ENCODE measurements at places on chromosomes 16 and 17.

DNA sequence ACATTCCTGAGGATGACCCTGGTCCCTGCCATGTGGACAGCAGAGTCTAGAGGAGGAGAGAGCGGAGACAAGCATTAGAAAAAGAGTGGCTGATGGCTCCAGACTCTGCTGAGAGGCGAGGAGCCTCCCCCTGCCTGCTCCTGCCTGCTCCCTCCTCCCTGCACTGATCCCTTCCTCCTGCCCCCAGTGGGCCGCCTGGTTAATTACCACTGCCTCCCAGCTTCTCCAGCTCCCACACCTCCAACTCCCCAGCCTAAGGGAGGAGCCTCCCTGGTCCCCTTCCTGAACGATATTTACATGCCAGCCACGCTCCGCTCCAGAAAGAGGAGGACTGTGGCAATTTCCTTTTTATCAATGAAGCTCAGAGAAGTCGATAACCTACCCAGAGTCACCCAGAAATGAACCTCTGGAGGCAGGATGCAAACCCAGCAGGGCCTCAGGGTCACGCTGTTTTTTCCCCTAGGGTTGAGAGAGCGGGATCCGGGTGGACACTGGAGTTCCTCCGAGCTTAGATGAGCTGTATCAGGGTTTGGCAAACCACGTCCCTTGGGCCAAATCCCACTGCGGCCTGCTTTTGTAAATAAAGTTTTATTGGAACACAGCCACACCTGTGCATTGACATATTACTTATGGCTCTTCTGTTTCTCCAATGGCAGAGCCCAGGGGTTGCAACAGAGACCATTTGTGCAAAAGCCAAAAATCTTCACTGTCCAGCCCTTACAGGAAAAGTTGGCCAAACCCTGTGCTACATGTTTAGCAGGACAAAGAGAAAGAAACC, 27.1 kb upstream of the JPH3 start:
- DNase-seq, result no peak

DNA sequence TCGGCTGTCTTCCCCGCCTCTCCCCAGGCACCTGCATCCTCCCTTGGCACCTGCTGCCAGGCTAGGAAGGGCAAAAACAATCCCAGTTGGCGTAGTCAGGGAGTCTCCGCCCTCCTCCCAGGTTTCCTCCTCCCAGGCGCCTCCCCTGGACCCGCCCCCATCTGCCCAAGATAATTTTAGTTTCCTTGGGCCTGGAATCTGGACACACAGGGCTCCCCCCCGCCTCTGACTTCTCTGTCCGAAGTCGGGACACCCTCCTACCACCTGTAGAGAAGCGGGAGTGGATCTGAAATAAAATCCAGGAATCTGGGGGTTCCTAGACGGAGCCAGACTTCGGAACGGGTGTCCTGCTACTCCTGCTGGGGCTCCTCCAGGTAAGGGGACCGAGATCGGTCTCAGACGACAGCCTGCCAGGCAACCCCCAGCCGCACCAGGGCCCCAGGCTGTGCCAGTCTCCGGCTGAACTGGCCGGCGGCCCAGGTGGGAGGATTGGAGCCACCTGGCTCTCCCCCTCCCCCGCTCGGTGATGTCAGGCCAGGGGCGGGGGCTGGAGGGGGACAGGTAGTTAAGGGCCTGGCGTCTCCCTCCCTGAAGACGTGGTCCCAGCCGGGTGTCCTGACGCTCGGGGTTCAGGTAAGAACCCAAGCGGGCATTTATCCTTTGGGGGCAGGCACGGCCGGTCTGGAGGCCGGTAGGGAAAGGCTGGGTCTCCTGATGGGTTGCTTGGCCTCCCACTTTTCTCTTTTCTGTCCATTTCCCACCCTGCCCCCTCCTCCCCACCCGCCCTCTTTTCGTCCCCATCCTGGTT, at the start of gene GRB7:
GRB7 (plus strand) TSS at position 179 of the 808 bp plus-strand sequence. CDS start 4,364 bp downstream, outside the sequence.
- no peak for DNase-seq

DNA sequence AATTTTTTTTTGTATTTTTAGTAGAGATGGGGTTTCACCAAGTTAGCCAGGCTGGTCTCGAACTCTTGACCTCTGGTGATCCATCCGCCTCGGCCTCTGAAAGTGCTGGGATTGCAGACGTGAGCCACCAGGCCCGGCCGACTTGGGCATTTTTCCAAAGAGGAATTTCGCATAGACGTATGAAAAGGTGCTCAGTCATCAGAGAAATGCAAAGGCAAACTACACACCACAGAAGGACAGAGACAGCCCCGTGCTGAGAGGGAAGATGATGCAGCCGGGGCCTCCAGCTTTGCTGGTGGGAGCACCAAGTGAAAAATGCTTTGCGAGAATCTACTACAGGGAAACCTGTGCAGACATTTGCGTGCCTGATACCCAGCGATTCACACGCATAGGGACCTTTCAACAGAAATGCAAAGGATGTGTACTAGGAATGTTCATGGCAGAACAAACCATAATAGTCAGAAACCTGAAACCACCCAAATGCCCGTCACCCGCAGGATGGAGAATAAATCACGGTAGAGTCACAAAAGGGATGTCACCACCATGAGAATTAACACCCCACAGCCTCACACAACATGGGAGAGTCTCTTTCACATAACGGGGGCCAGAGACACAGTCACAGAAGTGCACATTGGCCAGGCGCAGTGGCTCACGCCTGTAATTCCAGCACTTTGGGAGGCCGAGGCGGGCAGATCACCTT, 5.2 kb downstream of the RAB40B start:
- DNase-seq, result no peak

DNA sequence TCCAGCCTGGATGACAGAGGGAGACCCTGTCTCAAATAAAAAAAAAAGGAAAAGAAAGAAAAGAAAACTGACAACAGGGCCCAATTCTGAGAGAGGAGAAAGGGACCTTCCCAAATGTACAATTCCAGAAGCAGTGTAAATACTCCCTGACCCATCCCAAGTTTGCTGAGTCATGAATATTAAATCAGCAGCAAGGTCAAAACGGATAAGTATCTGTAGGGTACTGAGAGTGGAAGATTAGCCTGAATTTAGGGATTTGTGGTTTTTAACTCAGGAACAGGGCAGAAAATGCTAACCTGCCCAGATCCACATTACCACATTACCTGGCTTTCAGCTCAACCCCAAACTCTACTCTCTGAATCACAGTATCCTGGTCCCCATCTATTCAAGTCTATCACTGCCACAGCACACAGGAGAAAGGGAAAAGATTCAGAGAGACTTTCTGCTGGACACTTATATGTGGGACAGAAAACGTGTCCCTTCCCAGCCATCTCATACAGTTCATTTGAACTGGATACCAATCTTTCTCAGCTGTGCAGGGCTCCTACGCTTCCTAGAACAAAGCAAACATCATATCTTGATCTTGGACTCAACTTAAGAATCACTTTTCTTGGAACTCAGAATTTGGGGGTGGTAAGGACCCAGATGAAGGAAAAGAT, 2.9 kb downstream of the FXR2 start:
- no peak for DNase-seq

DNA sequence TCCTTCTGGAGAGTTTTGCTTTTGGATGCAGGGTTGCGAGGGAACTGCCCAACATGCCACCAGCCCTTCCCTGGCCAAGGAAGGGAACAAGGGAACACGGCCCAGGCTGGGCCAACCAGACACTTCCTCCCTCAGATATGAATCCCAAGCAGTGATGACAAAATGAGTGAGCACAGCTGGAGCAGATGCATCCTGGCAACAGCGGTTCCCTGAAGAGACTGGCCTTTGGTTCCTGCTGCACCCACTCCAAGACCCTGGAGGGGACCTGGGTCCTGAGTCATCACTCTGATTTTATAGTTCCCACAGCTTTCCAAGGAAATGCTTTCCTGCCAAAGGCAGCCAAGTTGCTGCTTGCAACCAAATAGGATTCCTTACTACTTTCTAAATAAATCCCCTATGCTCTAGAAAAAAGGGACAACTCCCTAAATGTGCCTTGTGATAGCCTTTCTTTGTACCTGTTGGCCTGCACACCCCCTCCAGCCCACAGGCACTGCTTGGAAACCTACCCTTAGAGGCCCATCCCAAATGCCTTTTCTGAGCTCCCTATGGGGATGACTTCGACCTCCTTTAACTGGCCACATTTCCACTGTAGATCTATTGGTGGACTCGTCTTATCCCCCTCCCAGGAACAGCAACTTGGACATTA, 5.3 kb downstream of the ST3GAL2 start:
- DNase-seq, result no peak

DNA sequence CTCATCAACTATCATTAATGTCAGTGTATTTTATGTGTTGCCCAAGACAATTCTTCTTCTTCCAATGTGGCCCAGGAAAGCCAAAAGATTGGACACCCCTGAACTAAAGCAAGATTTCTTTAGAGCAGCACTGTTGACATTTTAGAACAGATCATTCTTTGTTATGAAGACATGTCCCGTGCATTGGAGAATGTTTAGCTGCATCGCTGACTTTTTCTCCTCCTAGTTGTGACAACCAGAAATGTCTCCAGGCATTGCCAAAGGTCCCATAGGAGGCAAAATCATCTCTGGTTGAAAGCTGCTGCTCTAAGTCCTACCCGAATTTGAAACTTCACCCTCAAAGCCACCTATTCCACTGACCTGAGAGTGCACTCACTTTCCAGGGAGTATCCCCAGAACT, 62.7 kb upstream of the IRX6 start:
- no peak for DNase-seq

DNA sequence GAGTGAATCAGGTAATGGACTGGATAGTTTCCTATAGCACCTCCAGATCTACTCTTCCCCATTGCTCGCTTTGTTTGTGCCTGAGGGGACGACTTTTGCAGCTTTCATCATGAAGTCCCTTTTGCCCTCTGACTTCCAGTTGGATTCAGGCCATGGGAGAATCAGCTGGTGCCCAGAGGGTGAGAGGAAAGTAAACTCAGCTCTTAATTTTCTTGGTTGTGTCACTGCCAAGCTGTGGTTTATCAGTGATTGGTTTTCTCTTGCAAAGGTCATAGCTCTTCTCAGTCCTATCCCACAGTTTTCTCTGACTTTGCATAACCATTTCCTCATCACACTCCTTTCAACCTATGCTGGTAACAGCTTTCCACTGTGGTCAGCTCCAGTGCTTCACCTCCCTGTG, 200.1 kb downstream of the KCNJ2 start:
- peak; percentile 29 for DNase-seq

GRCh38 chr16:4871071-4871470, 23.8 kb downstream of the UBN1 start:
- no peak for DNase-seq

GRCh38 chr17:35094902-35095301, 24.8 kb downstream of the RAD51D start:
- no peak for DNase-seq

Data from Karpas-422 (cell line).